ENCODE measurements at places on chromosomes 7 and 10.
A peak's percentile ranks its signal among the peaks of the same experiment; 100 is the strongest.

- DNase-seq = no peak
These were observed 12.7 kb downstream of the GPR22 start for GRCh38 chr7:107482571-107482970.

DNA sequence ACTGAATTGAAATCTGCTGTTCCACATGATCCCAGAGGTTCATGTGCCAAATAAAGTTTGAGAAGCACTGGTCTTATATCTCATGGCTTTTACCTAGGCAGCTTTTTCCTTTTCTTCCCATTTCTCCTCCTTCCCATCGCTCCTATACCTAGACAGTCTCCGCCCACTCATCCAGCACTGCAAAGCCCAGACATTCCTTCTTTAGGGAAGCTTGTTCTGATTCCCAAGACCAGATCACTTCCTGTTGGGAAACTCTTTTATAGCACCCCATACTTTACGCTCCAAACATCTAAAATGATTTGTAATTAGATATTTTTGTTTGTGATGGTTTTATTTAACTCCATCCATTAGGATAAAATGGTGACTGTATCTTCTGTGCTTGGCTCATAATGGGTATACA, 75.9 kb downstream of the BMPER start:
- DNase-seq = peak; percentile 75

DNA sequence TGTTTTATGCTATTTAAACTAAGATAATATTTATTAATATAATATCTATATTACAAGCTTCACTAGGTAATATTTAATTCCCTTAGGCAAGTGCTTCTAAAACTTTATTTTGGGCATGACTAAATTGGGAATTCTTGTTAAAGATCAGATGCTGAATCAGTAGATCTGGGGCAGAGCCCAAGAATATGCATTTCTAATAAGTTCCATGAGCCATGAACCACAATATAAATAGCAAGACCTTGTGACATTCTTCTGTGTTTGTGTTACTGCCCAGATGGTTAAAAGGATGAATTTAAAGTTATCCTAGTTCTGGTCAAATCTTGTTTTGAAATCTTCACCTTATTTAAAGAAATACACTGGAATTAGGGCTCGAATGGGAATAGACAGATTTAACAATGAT, 258.4 kb upstream of the CACNA2D1 start:
- DNase-seq = no peak

GRCh38 chr10:95790982-95791381, 35.0 kb downstream of the ENTPD1 start:
- DNase-seq = no peak

DNA sequence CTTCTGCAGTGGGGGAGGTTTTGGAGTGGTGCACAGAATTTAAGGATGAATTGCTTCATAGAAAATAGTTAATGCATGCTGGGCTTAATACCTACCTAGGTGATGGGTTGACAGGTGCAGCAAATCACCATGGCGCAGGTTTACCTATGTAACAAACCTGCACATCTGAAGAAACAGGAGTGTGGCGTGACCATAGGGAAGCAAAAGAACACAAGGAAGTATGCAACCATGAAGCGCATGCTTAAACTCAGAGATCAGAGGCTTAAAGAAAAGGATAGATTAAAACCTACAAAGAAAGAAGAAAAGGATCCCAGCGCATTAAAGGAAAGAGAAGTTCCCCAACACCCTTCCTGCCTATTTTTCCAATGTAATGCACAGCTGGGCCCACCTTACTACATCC, 22.0 kb downstream of the CCDC126 start:
- DNase-seq = no peak

GRCh38 chr10:131233611-131234258, 77.8 kb downstream of the TCERG1L start:
- no peak for DNase-seq

- DNase-seq = no peak
These were observed 51.8 kb downstream of the NPSR1 start for GRCh38 chr7:34709771-34710170.

DNA sequence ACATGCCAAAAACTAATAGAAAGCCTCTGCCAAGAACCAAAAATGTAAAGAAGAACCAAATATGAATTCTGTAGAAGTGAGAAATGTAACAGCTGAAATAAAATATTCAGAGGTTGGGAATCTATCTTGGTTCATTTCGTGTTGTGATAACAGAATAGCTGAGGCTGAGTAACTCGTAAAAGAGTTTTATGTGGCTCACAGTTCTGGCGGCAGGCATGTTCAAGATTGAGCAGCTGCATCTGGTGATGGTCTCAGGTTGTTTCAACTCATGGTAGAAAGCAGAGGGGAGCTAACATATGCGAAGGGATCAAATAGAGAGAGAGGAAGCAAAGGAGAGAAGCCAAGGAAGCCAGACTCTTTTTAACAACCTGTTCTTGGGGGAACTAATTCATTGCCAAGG, 717.2 kb downstream of the TNS3 start:
- no peak for DNase-seq

GRCh38 chr10:73810735-73811465, 498 bp downstream of the NDST2 start:
- no peak for DNase-seq

DNA sequence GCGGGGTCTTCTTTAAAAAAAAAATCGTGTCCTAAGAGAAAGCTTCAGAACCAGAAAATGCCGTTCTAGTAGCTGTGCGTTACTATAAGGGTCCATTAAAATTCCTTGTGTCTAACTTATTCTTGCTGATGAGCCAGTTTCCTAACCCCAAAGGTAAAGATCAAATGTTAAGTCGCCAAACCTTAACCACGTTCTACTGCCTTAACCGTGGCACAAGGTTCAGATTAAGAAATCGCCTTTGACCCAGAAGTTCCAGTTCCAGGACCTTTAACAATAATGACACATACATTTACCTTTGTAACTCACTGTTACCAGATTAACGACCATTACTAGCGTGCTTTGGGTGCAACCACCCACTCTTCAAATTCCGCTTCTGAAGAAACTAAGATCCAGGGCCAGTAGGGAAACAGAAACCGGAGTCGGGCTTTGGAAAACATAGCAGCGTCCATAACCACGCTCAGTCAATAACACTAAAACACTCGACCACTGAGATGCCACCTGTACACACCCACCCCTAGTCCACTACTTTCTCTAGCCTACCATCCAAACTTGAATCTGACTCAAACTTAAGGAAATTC, 620 bp downstream of the BET1 start:
- DNase-seq = peak; percentile 15

DNA sequence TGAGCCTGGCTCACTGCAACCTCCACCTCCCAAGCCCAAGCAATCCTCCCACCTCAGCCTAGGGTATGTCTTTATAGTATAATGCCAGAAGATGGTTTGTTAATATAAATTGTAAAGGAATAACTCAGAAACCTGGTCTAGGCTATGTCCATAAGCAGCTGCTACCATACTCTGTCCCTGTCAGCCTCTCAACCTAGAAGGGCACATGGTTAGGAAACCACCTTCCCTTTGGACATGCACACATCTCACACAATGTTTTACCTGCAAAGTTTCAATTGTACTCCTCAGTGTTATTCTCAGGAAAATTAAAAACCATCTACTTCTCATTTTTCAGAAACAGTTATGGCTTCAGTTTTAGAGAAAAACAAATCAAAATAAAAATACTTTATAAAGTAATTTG, 40.1 kb downstream of the ARHGAP21 start:
- DNase-seq = no peak

DNA sequence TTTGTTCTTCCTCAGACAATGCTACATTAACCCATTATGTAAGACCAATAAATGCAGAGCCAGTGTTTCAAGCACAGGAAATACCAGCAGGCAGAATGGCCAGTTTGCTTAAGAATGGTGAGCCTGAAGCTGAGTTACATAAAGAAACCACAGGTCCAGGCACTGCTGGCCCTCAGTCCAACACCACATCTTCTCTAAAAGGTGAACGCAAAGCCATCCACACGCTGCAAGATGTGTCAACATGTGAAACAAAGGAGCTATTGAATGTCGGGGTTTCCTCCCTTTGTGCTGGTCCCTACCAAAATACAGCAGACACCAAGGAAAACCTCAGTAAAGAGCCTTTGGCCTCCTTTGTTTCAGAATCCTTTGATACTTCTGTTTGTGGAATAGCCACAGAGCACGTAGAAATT, 63.8 kb downstream of the TASOR2 start:
- no peak for DNase-seq

DNA sequence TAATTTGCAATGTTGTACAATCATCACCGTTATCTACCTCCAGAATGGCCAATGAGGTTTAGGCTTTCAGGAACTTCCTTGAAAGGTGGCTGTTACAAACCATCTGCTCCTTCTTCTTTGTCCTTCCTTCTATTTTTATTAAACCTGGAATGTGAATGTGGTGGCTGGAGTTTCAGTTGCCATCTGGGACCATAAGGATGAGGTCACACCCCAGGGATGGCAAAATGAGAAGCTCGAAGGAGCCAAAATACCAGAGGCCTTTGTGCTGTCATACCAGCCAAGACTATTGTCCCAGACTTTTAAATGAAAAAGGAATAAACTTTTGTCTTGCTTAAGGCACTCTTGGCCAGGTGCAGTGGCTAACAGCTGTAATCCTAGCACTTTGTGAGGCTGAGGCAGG, 30.9 kb upstream of the LMTK2 start:
- DNase-seq = no peak

DNA sequence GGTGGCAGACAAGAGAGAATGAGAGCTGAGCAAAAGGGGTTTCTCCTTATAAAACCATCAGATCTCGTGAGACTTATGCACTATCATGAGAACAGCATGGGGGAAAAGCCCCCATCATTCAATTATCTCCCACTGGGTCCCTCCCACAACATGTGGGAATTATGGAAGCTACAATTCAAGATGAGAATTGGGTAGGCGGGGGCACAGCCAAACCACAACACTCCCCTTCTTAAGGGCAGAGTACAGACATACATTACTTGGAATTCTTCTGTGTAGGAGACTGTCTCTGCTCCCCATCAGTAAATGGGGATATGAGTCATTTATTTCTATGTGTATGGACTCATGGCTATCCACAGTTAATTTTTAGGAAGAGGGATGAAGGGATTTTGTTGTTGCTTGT, 31.2 kb downstream of the FAM171A1 start:
- peak; percentile 37 for DNase-seq

GRCh38 chr7:27205325-27206280, 5.7 kb upstream of the HOXA13 start:
- DNase-seq = no peak

DNA sequence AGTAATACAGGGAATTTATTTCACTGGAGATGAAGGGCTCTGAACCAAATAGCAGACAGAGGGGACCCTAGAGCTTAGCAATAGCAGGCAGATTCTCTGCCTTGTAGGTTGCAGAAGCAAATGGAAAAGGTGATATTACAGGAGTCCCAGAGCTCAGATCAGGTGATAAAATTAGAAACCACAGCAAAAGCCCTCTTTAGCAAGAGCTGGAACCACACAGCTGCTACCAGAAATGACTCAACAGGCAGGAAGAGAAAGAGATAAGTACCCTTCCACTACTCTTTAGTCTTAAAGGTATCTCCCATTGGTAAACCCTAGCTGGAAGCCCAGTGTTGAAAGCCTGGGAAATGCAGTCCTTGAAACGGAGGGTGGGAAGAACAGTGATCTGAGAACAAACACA, 535.6 kb upstream of the GHITM start:
- no peak for DNase-seq

- peak; percentile 77 for DNase-seq
These were observed 194.4 kb upstream of the IMMP2L start for GRCh38 chr7:111756687-111757178.

- no peak for DNase-seq
These were observed 36.8 kb upstream of the R3HCC1L start for GRCh38 chr10:98097616-98098015.

DNA sequence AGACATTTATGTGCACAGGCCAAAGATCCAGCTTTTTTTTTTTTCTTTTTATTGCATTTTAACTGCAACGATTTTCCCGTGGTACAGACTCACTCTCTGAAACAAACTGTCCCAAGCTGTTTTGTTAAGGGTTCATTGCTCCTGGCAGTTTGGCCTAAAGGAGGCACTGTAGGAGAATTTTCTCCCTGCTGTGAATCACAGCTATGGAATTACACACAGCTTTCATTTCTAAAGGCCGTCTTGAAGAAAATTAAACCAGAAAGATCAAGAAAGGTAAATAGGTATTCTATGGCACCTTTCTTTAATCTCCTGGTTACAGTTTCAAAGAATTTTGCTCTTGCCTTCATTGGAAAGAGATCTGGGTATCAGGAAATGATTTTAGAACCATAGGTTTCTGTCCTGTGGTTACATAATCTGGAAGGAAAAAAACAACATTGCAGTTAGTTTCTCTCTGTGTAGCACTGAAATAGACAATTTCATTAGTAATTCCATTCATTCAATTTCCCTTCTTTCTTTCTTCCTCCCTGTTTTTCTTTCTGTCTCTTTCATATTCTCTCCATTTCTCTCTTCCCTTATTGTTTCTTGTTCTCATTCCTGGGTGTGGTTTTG, 51.2 kb downstream of the PDK4 start:
- DNase-seq = peak; percentile 29

GRCh38 chr7:103712991-103713778, 267.2 kb upstream of the SLC26A5 start:
- DNase-seq = no peak

- no peak for DNase-seq
These were observed 133.5 kb downstream of the VIPR2 start for GRCh38 chr7:159010937-159011721.

DNA sequence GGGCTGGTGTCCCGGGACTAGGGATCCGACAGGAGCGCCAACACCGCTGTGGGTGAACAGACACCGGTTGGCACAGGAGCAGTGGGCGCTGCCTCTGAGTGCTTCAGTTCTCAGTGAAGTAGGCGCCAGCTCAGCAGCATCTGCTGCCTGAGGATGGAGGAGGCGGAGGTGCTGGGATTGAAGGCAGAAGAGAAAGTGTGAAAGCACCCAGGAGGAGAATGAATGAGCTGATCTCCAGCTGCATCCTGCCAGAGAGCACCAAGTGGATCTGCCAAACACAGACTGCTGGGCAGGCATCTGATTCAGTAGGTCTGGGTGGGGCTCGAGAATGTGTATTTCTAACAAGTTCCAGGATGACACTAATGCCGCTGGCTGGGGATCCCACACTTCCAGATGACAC, 74.5 kb downstream of the LANCL2 start:
- no peak for DNase-seq

- no peak for DNase-seq
These were observed 954.9 kb downstream of the CNTNAP2 start for GRCh38 chr7:147071536-147071935.

DNA sequence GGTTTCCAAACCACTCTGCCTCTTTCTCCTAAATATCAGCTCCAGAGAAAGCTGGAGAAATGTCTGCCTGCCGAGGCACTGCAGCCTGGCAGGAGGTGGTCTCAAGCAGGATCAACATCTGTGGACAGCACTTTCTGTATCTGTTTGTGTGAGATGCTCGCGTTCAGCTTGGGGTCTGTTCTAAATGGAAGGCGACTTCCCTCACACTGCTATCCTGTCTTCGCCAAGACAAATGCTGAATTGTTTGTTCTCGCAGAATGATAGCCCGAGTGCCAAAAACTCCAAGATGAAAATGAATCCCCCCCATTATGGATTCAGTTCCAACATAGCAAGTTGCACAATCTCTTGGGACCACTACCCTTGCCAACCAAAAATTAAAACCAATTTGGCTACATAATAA, 72.2 kb upstream of the PALS2 start:
- DNase-seq = no peak

GRCh38 chr7:93015779-93016481, 101.8 kb downstream of the SAMD9 start:
- peak; percentile 78 for DNase-seq

- no peak for DNase-seq
These were observed 24.6 kb upstream of the REEP3 start for GRCh38 chr10:63496561-63496960.
